AG20443 (cell line): ENCODE measurements at places on chromosomes 11 and 22.
A peak's percentile ranks its signal among the peaks of the same experiment; 100 is the strongest.

DNA sequence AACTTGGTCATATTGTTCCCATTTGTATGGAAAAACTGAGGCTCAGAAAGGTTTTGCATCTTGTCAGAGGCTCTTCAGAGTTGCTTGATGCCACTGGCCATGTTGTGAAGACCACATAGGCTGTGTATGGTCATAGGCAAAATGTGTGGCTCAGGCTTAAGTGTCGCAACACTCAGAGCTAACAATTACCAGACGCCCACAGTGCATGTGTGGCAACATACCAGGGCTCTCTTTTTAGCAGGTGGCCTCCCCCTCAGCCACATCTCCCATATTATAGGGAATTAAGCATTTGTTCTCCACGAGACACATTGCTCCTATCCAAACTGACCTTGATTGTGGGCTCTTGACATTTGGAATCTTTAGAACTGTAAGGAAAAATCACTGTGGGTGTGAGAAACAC is 802.5 kb downstream of the DLG2 start:
- DNase-seq, result peak; percentile 29

DNA sequence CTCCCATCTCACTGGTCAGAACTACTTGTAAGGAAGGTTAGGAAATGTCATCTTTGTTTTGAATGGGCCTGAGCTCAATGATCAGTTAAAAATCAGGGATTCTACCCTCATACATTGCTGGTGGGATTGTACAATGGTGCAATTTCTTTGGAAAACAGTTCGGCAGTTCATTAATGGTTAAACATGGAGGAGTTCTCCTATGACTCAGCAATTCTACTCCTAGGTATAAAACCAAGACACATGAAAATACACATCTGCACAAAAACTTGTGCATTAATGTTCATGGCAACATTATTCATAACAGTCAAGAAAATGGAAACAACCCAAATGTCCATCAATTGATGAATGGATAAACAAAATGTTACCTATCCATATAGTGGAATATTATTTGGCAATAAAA is 4.9 kb upstream of the APOA5 start:
- no peak for DNase-seq

- no peak for DNase-seq
Observed at GRCh38 chr11:125745979-125746378, at the start of gene PATE1. Gene PATE1 (plus strand): TSS chr11:125746279. CDS start chr11:125746305, 26 bp downstream.

DNA sequence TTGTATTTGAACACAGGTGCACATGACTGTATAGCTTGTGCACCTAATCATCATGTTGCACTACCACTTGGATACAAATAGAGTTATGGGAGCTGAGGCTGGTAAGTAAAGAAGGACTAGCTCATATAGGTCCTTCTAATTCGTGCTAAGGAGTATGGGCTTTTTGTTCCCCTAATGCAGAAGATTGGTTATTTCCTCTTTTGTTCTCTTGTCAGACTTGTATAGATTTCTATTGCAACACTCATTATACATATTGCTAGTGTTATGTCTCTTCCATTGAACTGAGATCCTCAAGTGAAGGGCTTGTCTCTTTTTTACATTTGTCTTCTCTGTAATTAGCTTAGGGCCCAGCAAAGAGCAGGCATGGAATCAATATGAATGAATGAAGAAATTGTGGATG is 54.1 kb upstream of the ARHGAP20 start:
- no peak for DNase-seq

DNA sequence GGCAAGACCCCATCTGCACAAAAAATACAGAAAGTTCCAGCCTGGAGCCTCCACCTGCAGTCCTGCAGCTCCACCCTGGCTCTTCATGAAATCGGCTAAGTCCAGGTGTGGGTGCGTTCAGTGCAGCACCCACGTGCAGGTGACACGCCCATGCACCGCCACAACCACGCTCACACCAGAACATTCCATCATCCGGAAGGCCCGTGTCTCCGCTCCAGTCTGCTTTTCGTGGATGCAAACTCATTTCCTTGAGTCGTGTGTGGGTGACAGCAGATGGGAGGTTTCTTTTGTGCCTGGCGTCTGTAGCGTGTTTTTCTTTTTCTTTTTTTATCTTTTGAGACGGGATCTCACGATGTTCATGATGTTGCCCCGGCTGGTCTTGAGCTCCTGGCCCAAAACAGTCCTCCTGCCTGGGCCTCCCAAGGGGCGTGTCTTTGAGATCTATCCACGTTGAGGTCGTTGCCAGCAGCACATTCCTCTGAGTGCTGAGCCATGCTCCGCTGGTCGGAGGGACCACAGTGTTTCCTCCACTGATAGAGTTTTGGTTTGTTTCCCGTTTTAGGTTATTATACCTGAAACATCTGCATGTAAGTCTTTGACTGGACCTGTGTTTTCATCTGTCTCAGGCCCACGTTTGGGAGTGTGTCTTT is 7.2 kb downstream of the PTDSS2 start:
- DNase-seq, result no peak

- no peak for DNase-seq
Observed at GRCh38 chr11:99645934-99646333, 625.2 kb downstream of the CNTN5 start.

- DNase-seq, result peak; percentile 61
Observed at GRCh38 chr22:30217698-30218560, 28.6 kb downstream of the LIF start.

DNA sequence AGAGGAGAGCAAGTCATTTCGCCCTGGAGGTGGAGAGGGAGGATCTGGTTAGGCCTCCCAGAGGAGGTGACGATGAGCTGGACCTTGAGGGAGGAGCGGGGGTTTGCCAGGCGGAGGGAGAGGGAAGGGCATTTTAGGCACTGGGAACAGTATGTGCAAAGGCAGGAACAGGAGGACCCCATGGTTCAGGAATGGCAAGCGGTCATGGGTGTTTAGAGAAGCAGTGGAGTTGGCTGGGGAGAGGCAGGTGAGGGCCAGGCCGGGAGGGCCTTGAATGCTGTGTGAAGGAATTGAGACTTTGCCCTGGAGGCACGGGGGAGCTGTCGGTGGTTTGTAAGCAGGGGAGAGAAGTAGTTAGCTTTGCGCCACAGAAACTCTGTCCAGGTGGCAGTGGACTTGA is 10.3 kb downstream of the PRDM11 start:
- no peak for DNase-seq

DNA sequence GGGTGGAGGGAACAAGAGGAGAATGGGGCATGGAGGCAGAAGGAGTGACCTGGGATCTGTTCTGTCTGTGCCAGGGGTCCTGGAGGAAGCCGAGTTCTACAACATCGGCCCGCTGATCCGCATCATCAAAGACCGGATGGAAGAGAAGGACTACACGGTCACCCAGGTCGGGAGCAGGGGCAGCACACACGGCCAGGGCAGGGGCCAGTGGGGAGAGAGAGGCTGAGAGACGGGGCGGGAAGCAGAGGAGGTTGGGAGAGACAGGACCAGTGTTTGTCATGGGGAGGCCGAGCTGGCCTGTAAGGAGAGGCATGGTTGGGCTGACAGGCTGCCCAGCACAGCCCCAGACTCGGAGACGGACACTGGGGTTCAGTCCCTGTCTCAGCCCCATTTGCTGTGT is 4.7 kb downstream of the KCTD17 start:
- DNase-seq, result no peak
